ENCODE measurements at places on chromosomes 7 and 10. TPM values are rescaled to one million over a fixed set of nuclear protein-coding genes. Genes with fewer than 3 reads are reported as not detected.

The LRRD1 gene
- not detected for total RNA-seq

GRCh38 chr10:132957981-132958882 is 15.9 kb upstream of the CFAP46 start:
- H3K4me1 ChIP-seq: no peaks in the 10 kb centered on the region
- peaks cover 70% of the 10 kb centered on the region for H3K27me3 ChIP-seq
- no peak overlapping the region for H3K27ac ChIP-seq
- no peak overlapping the region for H3K4me3 ChIP-seq
- no peak for DNase-seq

The SKAP2 gene
- total RNA-seq: 74.9 TPM

The AGR2 gene
- 76.1 TPM for total RNA-seq

The SLC29A4 gene
- total RNA-seq: 10.3 TPM

GRCh38 chr10:50260791-50261281 is 9.5 kb upstream of the ASAH2 start:
- H3K27ac ChIP-seq: no peak overlapping the region
- no peaks in the 10 kb centered on the region for H3K4me1 ChIP-seq
- DNase-seq: peak; percentile 31
- H3K36me3 ChIP-seq: no peaks in the 10 kb centered on the region
- peaks cover 9% of the 10 kb centered on the region for H3K27me3 ChIP-seq
- no peak overlapping the region for H3K4me3 ChIP-seq

The CDNF gene
- total RNA-seq: 0.48 TPM

- peaks cover 20% of the 10 kb centered on the region for H3K4me1 ChIP-seq
- H3K27ac ChIP-seq: no peak overlapping the region
- no peaks in the 10 kb centered on the region for H3K36me3 ChIP-seq
- no peaks in the 10 kb centered on the region for H3K27me3 ChIP-seq
Measured at GRCh38 chr7:27167916-27168264, 2.6 kb upstream of the HOXA9 start.

GRCh38 chr7:141354251-141354650 is 197.0 kb upstream of the AGK start:
- no peak overlapping the region for H3K27ac ChIP-seq
- no peak overlapping the region for H3K4me3 ChIP-seq
- H3K36me3 ChIP-seq: no peaks in the 10 kb centered on the region
- no peaks in the 10 kb centered on the region for H3K4me1 ChIP-seq
- DNase-seq: no peak

The IFIT2 gene
- total RNA-seq: 3.6 TPM

The CYP2W1 gene
- 0.63 TPM for total RNA-seq

The OR9A2 gene
- not detected for total RNA-seq

The SEMA3D gene
- total RNA-seq: 4.8 TPM

All from PC-9 (cell line).